ENCODE measurements at places on chromosomes 6 and 20. TPM values are rescaled to one million over a fixed set of nuclear protein-coding genes. Genes with fewer than 3 reads are reported as not detected.

The GRM1 gene
- not detected for total RNA-seq

The SLC22A23 gene
- total RNA-seq: 14.3 TPM

DNA sequence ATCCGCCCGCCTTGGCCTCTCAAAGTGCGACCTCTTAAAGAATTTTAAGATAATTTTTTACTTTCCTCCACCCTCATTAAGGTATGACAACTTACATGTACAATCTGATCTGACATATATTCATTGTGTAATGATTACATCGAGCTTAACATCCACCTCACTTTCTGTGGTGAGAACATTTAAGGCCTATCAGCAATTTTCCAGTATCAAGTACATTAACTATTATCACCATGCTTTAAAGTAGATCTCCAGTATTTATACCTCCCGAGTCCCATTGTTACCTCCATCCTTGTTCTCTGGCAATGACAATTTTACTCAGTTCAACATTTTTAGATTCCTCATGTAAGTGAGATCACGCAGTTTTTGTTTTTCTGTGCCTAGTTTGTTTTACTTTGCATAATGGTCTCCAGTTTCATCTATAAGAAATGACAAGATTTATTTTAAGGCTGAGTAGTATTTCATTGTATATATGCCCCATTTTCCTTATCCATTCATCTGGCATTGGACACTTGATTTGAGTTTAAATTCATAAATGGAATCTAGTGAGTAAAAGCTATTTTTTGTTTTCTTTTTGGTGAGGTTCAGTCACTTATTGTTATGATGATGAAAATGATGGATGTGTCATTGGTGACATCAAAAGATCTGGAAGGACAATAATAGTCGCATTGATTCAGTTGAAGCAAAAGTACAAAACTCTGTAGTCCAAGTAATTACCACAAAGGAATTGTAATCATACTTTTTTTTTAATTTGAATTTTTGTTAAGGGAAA lies 87.0 kb downstream of the OR2B2 start:
- peak; percentile 49 for DNase-seq

- DNase-seq: no peak
Observed at GRCh38 chr6:159493898-159494585, 199.0 kb downstream of the SOD2 start.

The PRICKLE4 gene
- 2.2 TPM for total RNA-seq

The AKAP12 gene
- 340 TPM for total RNA-seq

GRCh38 chr20:11338496-11339306 lies 579.0 kb upstream of the BTBD3 start:
- no peak for DNase-seq

The COL9A1 gene
- total RNA-seq: not detected

The TFB1M gene
- 30.2 TPM for total RNA-seq

GRCh38 chr6:128720891-128721290 lies 162.0 kb upstream of the LAMA2 start:
- no peak for DNase-seq

DNA sequence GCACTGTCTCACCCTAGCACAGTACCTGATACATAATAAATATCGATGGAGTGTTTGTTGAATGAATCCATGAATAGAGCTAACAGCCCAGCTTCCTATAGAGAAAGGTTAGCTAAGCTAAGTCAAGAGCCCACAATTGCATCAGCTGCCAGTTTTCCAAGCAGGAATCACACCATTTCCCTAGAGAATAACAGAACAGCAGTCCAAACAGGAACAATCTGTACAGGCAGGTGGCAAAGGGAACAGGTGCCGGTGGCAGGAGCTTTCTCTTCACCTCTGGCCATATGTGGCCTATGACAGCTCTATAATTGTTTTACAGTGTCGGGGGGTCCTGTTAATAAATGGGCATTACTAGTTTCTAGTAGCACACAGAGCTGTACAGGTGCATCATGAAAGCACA lies 38.8 kb downstream of the ISM1 start:
- no peak for DNase-seq

The RHAG gene
- total RNA-seq: not detected

The TULP1 gene
- not detected for total RNA-seq

DNA sequence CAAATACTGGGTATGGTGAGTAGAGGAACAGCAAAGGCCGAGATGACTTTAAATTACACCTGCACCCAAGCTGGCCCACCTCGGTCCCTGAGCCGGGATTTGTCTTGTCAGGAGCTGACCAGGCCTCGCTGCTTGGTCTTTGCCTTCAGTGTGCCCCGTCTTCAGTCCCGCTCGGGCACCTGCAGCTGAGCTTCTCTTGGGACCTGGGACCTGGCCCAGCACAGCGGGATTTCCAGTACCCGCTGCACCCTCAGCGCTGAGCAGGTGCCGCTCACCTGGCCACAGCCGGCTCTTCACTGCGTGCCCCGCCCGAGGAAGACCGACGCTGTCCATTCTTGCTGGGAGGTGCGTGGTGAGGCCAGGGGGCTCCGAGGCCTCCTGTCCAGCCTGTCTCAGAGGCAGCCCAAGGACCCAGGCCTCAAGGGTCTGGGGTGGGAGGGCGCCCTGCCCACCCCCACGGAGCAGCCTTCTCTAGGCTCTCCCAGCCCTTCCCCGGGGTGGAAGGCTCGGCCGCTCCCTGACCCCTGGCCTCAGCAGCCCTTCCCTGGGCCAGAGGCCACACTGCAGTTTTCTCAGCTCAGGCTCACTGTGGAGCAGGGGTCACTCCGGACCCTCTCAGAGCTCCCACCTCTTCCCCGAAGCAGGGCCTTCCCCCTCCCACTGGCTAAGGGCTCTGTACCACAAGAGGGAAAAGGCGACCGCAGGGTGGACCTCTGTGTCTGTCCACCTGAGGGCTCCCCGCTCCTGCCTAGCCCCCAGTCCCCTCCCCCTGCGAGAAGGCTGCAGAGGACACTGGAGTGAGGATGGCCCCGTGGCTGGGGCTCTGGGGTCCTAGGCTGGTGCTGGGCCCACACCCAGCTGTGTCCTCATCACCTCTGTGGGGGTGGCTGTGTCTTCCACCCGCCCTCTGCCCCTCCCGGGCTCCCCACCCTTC lies 119.3 kb downstream of the RNASET2 start:
- no peak for DNase-seq

All from endothelial cell of umbilical vein (primary cell).